Lung microvascular endothelial cell (primary cell): ENCODE measurements at places on chromosomes 7 and 10. TPM values are rescaled to one million over a fixed set of nuclear protein-coding genes. Genes with fewer than 3 reads are reported as not detected.

GRCh38 chr7:40403703-40404476, 269.1 kb downstream of the SUGCT start:
- DNase-seq, result no peak

GRCh38 chr7:151195616-151196450, 8.8 kb upstream of the ASB10 start:
- DNase-seq, result no peak

DNA sequence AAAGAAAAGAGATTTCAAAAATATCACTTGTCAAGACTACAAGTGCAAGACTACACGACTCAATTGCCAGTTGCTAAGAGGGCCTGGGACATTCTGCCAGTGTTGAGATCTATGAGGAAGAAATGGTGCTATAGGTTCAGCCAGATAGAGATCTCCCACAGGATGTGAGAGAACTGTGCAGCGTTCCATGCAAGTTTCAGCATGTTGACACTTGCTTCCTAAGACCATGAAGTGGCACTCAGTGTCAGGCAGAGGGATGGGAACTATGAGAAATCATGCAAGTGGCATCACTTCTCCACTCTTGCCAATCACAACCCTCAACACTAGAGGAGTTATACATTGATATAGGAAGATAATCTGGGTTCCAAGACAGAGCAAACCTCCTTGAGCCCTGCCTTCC, 210.3 kb downstream of the CHRM2 start:
- DNase-seq, result no peak

GRCh38 chr10:71283410-71283809, 35.6 kb upstream of the SLC29A3 start:
- DNase-seq, result no peak

DNA sequence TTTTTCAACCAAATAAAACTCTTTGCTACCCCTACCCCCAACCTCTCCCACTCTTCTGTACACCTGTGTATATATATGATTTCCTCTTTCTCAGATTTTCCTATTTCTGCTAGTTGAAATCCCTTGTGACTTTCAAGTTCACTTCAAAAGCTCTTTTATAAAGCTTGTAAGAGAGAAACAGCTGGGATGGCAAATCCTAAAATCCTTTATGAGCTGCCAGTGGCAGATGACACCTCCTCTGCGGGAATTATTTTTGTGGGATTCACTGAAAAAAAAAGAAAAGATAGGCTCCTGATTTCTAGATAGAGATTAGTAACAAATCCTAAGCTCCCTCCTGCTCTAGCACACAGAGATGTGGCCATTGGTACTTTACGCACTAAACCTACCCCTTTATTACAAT, 92.9 kb downstream of the AHR start:
- DNase-seq, result no peak

DNA sequence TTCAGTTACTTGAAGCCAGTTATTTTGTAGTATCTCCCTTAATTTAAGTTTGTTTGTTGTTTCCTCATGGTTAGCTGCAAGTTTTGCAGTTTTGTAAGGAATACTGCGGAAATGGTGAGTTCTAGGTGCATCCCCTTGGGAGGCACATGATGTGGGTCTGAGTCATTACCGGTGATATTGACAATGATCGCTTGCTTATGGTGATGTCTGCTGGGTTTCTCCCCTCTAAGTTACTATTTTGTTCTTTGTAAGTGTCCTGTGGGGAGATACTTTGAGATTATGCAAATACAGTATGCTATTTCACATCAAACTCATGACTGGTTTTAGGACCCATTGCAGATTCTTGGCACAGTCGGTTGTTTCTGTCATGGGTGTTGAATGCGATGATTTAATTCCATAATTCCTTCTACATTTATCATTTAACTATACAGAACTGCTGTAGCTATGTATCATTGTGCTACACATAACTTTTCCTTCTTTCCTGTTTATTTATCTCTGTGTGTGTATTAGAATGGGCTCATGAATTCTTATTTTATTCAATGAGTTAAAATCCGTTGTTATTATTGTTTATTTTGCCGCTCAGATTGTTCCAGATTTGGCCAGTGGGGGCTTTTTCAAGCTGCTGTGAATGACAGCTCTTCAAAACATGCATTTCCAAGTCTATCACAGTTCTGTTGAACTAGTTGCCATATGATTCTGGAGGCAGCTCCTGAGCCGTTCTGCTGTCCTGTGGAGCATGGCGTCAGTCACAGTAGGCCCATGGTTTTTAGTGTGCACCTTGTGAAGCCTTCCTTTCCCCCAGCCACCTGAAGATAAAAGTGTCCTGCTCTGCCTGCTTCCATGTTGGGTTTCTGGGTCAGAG, 18.4 kb downstream of the TSPAN14 start:
- DNase-seq, result peak; percentile 58

PDE6C gene
- total RNA-seq, result not detected in 2 replicates
